ENCODE measurements at places on chromosomes 2 and 18.

- DNase-seq = peak; percentile 46
These were observed 40.6 kb downstream of the GPD2 start for GRCh38 chr2:156476850-156477206.

DNA sequence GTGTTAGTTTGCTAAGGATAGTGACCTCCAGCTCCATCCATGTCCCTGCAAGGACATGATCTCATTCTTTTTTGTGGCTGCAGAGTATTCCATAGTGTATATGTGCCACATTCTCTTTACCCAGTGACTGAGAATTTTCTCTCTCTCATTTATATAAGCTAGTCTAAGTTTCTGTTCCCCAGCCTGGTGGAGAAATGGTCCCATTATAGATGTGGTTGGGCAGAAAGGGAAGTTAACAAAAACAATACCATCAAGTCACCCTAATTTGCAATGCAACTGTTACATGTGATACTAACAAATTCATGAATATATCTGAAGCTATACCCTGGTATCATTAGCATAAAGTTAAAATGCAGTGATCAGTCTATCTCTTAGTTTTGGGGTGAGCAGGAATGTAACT, 54.0 kb downstream of the DNER start:
- no peak for DNase-seq

DNA sequence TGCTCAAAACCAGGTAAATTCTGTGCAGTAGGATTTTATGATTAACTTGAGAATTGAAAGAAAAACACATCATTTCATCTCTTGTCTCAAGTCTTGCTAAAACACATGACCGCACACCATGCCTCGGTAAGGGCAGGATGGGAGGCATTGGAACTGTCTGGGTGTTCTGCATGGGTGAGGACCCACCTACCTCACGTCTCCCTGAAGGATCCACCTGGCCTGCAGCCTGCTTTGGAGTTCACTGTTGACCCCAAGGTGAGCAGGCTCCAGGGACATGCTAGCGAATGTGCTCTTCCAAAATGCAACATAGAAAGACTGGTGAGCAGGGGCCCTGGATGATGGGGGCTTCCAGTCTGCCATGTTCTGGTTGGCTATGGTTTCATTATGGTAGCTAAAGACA, 131.5 kb downstream of the NCK2 start:
- DNase-seq = no peak

GRCh38 chr2:48228345-48228684, 301.6 kb upstream of the STON1 start:
- no peak for DNase-seq

DNA sequence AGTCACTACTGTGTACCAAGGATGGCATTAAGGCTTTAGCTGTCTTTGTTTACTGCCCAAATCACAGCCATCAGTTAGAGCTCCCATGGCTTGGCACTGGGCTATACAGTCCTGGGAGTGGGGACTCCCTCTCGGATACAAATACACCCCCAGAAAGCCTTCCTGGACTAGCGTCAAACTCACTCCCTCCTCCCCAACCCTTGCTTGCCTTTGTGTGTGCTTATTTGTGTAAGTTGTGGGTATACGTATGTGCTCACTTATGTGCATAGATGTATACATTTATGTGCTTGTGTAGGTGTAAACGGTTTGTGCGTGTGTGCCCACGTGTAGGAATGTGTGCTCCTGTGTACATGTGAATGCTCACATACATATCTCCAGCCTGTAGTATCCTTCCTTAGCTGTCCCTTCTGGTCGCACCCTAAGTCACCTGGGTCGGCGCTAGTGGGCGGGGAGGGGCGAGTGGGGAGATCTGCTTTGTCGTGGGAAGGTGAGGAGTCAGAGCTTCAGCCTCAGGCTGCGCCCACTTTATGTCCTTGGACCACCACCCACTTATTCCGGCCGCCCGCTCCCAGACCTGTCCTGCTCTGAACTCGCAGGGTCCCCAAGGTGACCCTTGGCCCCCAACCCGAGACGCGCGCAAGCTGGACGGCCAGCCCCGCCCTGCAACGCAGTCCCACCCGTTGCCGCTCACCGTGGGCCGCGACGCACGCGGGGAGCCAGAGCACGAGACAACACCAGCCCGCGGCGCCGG, 461 bp downstream of the PRADC1 start:
- peak; percentile 31 for DNase-seq
